ENCODE measurements at places on chromosomes 11 and 22.

- H3K27me3 ChIP-seq = no peaks in the 10 kb centered on the region
- no peak for DNase-seq
- no peaks in the 10 kb centered on the region for H3K36me3 ChIP-seq
Observed at GRCh38 chr22:24559471-24559870, 3.7 kb downstream of the SNRPD3 start.

DNA sequence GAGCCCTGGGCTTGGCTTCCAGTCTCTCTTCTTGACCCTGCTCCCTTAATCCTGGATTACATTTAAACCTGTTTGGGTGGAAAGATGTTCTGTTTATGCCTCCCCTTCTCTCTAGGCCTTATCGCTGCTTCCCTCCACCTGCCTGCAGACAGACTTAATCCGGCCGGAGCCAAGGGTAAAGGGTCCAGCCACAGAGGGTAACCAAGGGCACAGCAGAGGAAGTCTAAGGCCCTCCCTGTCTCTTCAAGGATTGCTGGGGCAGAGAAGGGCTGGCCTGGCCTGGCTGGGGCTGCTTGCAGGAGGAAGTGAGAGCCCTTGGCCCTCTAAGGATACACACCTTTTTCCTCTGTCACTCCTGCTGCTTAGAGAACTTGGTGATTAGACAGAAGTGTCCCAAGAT is 2.1 kb downstream of the GAL3ST3 start:
- H3K4me3 ChIP-seq = no peak overlapping the region
- H3K4me1 ChIP-seq = peaks cover 18% of the 10 kb centered on the region
- no peaks in the 10 kb centered on the region for H3K27me3 ChIP-seq
- no peak overlapping the region for H3K27ac ChIP-seq
- no peaks in the 10 kb centered on the region for H3K36me3 ChIP-seq
- DNase-seq = no peak

DNA sequence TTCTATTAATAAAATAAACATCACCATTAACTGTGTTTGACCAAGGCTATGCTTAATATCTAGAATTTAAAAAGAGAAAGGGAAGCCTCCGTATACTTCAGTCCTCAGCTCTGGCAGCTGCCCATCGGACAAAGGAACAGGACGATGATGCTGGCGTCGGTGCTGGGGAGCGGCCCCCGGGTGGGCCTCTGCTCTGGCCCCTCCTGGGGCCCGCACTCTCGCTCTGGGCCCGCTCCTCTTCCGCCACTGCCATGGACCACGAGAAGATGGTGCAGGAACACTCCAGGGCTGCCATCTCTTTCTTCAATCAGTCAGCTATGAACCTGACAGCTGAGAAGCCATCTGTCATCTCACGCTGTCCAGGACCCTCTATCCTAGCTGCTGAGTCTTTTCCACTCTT is 25.3 kb downstream of the PDHX start:
- H3K4me3 ChIP-seq = no peak overlapping the region

- H3K27ac ChIP-seq = no peak overlapping the region
- no peaks in the 10 kb centered on the region for H3K4me1 ChIP-seq
- peak; percentile 37 for DNase-seq
Observed at GRCh38 chr11:120819437-120820365, 204.2 kb upstream of the TBCEL start.

DNA sequence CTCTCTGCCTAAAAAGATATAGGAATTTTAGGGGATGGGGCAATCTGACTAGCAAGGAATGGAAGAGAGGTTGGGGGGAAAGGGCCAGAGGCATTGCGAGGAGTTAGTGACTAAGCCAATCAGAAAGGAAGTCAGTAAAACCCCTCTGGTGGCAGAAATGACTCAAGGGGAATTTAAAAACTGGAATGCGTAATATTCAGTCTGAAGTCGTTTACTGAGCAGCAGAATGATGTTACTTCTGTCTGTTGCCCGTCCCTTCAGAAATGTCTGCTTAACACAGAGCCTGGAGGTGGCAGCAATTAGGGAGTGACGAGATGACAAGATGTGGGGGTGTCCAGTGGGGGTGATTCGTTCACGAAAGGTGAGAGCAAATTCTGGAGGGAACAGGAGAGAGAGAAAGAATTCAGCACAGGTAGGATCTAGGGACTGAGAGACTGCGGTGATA is 107.7 kb upstream of the CLMP start:
- no peak overlapping the region for H3K4me3 ChIP-seq
- no peaks in the 10 kb centered on the region for H3K27me3 ChIP-seq

- no peaks in the 10 kb centered on the region for H3K27me3 ChIP-seq
- no peaks in the 10 kb centered on the region for H3K4me1 ChIP-seq
Observed at GRCh38 chr11:528166-528814, 7.1 kb downstream of the HRAS start.

GRCh38 chr11:62295504-62295903 is 3.4 kb downstream of the SCGB1D4 start:
- H3K36me3 ChIP-seq = no peaks in the 10 kb centered on the region
- peak; percentile 34 for DNase-seq
- no peaks in the 10 kb centered on the region for H3K4me1 ChIP-seq
- H3K27me3 ChIP-seq = no peaks in the 10 kb centered on the region

DNA sequence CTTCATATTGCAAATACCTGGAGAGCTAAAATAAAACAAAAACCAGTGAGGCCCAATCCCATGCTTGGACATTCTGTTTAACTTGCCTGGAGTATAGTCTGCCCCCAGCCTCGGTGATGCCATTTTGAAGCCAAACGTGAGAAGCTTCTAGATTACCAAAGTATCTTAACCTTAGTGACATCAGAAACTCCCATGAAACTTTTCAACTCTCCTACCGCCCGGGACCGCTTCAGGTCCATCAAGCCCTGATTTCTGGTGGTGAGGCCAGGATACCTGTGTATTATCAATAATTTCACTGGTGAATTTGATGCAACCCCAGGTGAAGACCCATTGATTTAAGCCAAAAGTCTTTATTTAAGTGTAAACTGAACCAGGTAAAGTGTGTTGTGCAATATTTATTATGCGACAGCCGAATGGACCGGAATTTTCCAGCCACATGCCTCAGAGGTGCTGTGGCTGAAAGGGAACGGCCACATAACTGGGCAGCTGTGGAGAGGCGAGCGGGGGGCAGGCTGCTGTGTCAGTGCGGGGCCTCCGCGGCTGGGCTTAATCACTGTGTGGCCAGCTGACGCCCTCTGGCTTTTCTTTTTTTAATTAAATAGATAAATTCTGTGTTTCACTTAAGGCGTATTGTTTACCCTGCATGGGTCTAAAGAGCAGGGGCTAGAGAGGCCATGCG is 385.5 kb upstream of the B3GAT1 start:
- H3K27me3 ChIP-seq = no peaks in the 10 kb centered on the region
- DNase-seq = no peak
- H3K36me3 ChIP-seq = no peaks in the 10 kb centered on the region
- H3K27ac ChIP-seq = no peak overlapping the region

GRCh38 chr22:24419475-24419850 is 7.9 kb upstream of the ADORA2A start:
- H3K36me3 ChIP-seq = no peaks in the 10 kb centered on the region
- H3K27me3 ChIP-seq = no peaks in the 10 kb centered on the region
- no peak overlapping the region for H3K4me3 ChIP-seq
- no peak overlapping the region for H3K27ac ChIP-seq
- DNase-seq = no peak
- peaks cover 8% of the 10 kb centered on the region for H3K4me1 ChIP-seq

DNA sequence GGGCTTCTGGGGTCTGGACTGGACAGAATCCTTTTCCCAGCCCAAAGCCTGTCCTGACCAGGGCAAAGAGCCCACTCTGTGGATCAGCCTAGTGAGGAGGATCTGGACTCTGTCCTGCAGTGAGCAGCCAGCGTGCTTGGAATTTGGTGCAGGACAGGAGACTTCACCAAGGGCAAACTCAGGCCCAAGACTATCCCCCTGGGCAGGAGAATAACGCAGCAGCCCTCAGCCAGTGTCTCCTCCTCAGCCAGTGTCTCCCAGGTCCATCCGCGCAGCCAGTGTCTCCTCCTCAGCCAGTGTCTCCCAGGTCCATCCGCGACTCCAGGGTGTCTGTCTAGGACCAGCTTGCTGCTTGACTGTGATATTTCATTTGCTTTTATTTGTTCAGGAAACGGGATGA is 1334.0 kb downstream of the TBC1D22A start:
- no peak overlapping the region for H3K27ac ChIP-seq
- H3K4me1 ChIP-seq = no peaks in the 10 kb centered on the region
- no peak overlapping the region for H3K4me3 ChIP-seq
- no peaks in the 10 kb centered on the region for H3K36me3 ChIP-seq

GRCh38 chr11:100625041-100625440 is 62.0 kb upstream of the ARHGAP42 start:
- H3K36me3 ChIP-seq = no peaks in the 10 kb centered on the region
- H3K27ac ChIP-seq = no peak overlapping the region
- no peak for DNase-seq
- H3K4me1 ChIP-seq = no peaks in the 10 kb centered on the region

DNA sequence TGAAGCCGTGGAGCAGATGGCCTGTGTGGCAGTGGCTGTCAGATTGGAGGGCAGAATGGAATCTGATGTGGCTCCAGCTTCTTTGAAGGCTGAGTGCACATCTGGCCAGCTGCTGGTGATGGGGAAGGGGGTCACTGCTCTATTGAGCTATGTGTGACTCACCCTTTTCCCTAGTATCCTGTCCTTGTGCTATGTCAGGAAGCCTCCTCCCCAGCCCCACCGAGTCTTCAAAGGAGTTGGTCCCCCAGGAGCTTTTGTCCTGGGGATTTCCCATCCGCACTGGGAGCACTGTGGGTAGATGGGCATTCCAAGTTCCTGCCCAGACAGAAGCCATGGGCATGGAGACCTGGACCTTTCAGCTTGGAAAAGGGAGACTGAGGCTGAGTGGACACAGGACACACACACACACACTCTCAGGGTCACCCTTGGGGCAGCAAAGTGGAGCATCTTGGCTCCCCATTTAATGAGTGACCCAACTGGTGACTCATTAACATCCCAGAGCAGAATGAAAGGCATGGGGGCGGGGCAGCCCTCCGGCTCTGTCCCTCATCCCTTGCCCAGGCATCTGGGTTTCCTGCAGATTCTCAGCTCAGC is 3.3 kb downstream of the SERPINH1 start:
- no peak overlapping the region for H3K4me3 ChIP-seq
- DNase-seq = no peak
- H3K27me3 ChIP-seq = no peaks in the 10 kb centered on the region

DNA sequence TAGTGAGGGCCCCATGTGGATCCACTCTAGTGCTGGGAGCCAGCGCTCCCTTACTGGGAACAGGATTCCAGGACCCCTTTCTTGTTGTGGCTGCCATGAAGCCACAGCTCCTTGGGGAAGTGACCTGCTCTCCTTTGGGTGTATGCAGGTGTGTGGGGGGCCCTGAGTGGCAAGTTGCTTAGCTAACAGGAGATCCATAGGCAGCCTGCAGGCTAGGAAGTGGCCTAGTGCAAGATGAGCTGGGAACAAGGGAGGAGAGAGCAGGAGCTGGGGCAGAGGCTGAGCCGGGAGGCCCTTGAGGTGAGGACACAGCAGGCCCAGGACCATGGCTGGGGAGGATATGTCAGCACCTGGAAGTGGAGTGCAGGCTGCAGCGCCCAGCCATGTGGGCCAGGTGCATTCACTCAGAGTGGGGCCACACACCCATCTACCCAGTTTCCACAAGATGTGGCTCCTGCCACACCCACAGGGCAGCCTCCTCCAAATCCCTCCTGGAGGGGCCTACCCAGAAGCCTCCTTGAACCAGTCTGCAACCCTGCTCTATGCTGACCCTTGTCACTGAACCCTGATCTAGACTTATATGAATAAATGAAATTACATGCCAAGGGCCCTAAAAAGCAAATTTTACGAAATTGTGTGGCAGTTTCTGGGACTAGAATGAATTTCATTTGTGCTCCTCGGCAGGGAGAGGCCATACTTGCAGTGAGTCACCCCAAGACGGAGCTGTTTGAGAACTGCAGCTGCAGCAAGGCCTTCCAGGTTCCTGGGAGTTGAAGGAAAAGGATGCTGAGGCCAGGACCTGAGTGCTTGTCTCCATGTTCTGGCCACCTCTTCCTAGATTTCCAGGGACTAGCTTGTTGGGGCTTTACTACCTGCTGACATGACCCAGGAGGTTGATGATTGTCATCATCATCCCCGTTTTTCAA is 3.2 kb downstream of the THAP7 start:
- no peak for DNase-seq
- H3K27me3 ChIP-seq = no peaks in the 10 kb centered on the region
- H3K36me3 ChIP-seq = no peaks in the 10 kb centered on the region
- H3K27ac ChIP-seq = no peak overlapping the region
- peaks cover 18% of the 10 kb centered on the region for H3K4me1 ChIP-seq
- no peak overlapping the region for H3K4me3 ChIP-seq

GRCh38 chr22:24423519-24424000 is 3.8 kb upstream of the ADORA2A start:
- no peak overlapping the region for H3K27ac ChIP-seq
- DNase-seq = peak; percentile 57
- H3K27me3 ChIP-seq = no peaks in the 10 kb centered on the region
- no peaks in the 10 kb centered on the region for H3K36me3 ChIP-seq

- H3K36me3 ChIP-seq = no peaks in the 10 kb centered on the region
- no peaks in the 10 kb centered on the region for H3K4me1 ChIP-seq
- no peaks in the 10 kb centered on the region for H3K27me3 ChIP-seq
- no peak overlapping the region for H3K4me3 ChIP-seq
- DNase-seq = no peak
Observed at GRCh38 chr11:78427615-78428265, 10.1 kb upstream of the GAB2 start.

DNA sequence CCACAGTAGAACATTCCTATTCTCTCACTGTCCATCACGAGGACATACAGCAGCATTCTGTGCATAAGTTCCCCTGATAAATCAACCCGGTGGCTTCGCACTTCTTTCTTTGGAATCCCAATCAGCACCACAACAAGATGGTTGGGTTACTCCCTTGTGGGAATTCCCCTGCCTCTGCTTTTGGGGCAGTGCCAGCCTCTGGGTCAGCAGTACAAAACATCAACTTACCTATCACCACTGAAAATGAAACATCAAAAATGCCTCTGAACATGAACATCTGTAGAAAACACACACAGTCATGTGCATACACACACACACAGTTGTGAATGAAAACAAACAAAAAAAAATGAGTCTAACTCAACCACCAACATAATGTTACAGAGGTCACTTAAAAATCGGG is 79.3 kb downstream of the KCNA4 start:
- no peak overlapping the region for H3K27ac ChIP-seq
- H3K4me1 ChIP-seq = no peaks in the 10 kb centered on the region
- no peak overlapping the region for H3K4me3 ChIP-seq

DNA sequence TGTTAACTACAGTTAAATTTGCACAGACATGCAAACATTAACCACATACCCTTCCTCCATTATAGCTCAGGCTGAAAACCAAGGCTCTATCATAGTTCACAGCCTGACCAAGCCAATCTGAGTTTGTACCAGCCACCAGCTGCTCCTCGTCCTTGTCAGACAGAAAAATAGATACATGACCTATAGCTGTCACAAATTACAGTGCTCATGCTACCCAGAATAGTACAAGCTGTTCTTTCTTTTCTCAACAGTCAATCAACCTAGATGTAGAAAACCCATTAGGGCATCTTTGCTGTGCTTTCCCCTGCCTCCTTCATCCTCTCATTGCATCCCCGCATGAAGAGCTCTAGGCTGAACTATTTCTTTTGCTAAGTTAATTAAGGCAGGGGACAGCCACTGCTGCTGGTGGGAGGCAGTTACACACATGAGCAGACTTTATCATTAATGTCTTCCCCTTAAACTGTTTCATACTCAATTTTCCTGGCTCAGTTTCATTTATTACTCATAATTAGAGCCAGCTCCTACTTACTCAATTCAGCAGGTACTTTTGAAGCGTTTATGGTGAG is 148.3 kb downstream of the TRPC6 start:
- DNase-seq = no peak
- no peaks in the 10 kb centered on the region for H3K36me3 ChIP-seq
- H3K4me3 ChIP-seq = no peak overlapping the region
- H3K27ac ChIP-seq = no peak overlapping the region

- no peak overlapping the region for H3K4me3 ChIP-seq
- H3K4me1 ChIP-seq = no peaks in the 10 kb centered on the region
- no peaks in the 10 kb centered on the region for H3K36me3 ChIP-seq
- no peak for DNase-seq
- H3K27ac ChIP-seq = no peak overlapping the region
- no peaks in the 10 kb centered on the region for H3K27me3 ChIP-seq
Observed at GRCh38 chr22:39418696-39419095, 19.1 kb downstream of the TAB1 start.
